Neural progenitor cell (in vitro differentiated cells): ENCODE measurements at places on chromosomes 2 and 18.

DNA sequence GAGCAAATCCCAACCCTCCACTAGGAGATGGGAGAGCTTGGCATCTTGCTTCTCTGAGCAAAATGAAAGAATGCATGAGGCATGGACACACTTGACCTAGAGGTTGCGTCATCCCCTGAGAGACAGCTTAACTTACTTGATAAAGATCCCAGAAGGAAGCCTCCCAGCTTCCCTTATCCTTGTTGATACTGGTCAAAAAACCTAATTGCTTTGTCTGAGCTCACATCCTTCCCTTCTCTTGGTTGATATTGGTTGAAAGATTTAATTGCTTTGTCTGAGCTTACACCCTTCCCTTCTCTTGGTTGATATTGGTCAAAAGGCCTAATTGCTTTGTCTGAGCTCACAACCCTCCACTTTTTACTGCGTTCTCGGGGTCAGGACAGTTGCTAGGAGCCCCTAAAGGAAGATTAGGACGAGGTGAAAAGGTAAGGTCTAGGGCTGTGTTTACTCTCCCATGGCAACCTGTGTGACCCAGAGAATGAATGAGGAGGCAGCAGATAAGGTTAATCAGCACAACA lies 12.2 kb upstream of the BOD1L2 start:
- H3K27me3 ChIP-seq, result no peaks in the 10 kb centered on the region
- H3K4me3 ChIP-seq, result no peak overlapping the region
- DNase-seq, result peak; percentile 25
- no peaks in the 10 kb centered on the region for H3K36me3 ChIP-seq
- no peak overlapping the region for H3K27ac ChIP-seq
- H3K4me1 ChIP-seq, result peaks cover 10% of the 10 kb centered on the region

DNA sequence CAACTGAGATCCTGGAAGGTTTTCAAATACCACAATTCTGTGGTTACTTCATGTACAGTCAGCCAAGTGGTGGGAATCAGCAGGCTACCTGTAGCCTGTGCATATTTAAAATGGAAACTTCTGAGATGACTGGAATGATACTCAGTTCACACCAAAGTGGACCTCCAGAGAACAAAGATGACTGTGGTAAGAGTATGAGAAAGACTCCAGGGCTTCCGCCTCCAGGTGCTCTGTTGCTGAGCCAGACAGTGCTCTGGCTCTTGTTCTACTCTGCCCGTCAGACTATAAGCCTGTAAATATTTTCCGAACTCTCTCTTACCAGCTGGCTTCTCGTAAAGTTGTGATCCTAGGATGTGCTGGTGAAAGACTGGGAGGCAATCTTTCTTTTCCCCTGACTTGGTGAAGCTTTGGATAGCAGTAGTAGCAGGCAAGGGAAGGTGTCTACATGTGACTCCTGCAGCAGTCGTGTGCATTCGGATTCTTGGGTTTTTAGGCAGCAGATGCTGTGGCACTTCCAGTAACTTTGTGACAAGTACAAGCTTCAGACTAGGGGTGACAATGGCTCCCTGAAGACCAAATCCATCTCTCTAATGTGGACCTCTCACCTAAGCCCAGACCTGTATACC lies 23.1 kb downstream of the ST3GAL5 start:
- no peaks in the 10 kb centered on the region for H3K4me1 ChIP-seq
- no peak overlapping the region for H3K27ac ChIP-seq
- no peak overlapping the region for H3K4me3 ChIP-seq
- H3K36me3 ChIP-seq, result no peaks in the 10 kb centered on the region
- no peaks in the 10 kb centered on the region for H3K27me3 ChIP-seq

DNA sequence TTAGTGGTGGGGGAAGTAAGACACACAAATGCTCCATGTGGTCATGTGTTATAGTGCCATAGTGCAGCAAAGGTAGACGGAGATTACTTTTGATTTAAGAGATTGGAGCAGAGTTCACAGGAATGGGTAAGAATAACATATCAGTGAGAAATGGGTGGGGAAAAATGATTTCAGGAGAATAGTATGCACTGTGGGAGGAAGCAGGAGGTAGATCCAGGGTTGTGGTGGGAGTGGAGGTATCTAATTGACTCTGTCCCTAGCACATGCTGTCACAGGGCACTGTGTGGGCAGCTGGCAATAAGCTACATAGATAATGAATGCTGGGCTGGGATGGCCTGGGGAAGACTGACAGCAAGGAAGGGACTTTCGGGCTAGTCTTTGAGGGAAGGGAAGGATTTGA lies 65.3 kb downstream of the STAT1 start:
- no peak for DNase-seq
- H3K27me3 ChIP-seq, result no peaks in the 10 kb centered on the region
- no peak overlapping the region for H3K4me3 ChIP-seq

GRCh38 chr18:74512321-74513053 lies 16.3 kb downstream of the CNDP2 start:
- no peaks in the 10 kb centered on the region for H3K36me3 ChIP-seq
- no peak for DNase-seq
- H3K27ac ChIP-seq, result no peak overlapping the region
- H3K4me1 ChIP-seq, result no peaks in the 10 kb centered on the region

GRCh38 chr18:37328946-37329719 lies 236.5 kb downstream of the CELF4 start:
- no peaks in the 10 kb centered on the region for H3K36me3 ChIP-seq
- no peak overlapping the region for H3K27ac ChIP-seq
- H3K27me3 ChIP-seq, result no peaks in the 10 kb centered on the region
- H3K4me3 ChIP-seq, result no peak overlapping the region

DNA sequence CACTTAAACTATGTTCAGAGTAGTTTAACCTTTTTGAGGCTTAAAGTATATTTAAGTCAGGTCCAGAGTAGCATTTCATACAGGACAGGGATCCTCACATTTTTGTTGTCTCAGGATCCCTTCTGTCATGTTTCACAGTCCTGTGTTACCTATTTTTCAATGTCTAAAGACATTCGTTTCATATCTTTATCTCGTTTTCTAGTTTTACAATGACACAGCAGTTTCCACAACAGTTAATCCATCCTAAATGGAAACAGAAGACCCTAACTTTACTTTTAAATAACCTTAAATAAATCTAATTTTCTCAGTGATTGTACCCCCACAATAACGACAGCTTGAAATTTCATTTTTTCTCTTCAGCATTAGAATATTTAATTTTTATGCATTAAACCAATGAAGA lies 17.3 kb upstream of the SCN9A start:
- H3K27me3 ChIP-seq, result no peaks in the 10 kb centered on the region
- H3K27ac ChIP-seq, result no peak overlapping the region
- no peak for DNase-seq
- no peaks in the 10 kb centered on the region for H3K4me1 ChIP-seq

GRCh38 chr2:28248511-28248910 lies 144.1 kb upstream of the FOSL2 start:
- no peaks in the 10 kb centered on the region for H3K4me1 ChIP-seq
- H3K27me3 ChIP-seq, result no peaks in the 10 kb centered on the region
- H3K4me3 ChIP-seq, result no peak overlapping the region
- H3K36me3 ChIP-seq, result no peaks in the 10 kb centered on the region
